ENCODE measurements at places on chromosomes 11 and 22. TPM values are rescaled to one million over a fixed set of nuclear protein-coding genes. Genes with fewer than 3 reads are reported as not detected.

DNA sequence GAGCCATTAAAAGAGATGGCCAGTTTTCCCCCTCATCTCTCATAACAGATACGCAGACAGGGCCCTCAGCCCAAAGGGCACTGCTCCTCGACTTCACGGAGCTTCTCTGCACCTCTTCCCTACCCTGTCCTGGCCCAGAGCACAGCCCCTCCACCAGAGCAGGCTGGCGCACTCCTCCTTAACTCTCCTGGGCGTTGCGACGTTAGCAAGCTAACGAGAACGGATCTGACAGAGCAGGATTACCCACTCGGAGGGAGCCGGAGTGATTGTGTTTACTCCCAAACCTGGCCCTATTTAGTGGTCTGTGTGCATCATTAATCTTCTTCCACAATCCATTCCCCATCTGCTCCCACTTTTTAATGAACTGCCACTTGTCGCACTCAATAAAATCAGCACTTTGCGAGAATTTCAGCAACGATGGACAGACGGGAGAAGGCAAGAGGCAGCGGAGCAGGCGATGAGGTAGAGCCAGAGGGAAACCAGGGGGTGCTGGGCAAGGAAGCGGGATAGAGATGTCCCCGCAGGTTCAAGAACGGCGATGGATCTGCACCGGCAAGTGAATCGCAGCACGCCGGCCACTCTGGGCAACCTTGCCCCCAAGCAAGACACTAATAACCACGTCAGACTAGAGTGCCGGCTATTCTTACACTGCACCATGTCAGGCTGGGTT lies 159.4 kb downstream of the BUD13 start:
- DNase-seq, result no peak

DNA sequence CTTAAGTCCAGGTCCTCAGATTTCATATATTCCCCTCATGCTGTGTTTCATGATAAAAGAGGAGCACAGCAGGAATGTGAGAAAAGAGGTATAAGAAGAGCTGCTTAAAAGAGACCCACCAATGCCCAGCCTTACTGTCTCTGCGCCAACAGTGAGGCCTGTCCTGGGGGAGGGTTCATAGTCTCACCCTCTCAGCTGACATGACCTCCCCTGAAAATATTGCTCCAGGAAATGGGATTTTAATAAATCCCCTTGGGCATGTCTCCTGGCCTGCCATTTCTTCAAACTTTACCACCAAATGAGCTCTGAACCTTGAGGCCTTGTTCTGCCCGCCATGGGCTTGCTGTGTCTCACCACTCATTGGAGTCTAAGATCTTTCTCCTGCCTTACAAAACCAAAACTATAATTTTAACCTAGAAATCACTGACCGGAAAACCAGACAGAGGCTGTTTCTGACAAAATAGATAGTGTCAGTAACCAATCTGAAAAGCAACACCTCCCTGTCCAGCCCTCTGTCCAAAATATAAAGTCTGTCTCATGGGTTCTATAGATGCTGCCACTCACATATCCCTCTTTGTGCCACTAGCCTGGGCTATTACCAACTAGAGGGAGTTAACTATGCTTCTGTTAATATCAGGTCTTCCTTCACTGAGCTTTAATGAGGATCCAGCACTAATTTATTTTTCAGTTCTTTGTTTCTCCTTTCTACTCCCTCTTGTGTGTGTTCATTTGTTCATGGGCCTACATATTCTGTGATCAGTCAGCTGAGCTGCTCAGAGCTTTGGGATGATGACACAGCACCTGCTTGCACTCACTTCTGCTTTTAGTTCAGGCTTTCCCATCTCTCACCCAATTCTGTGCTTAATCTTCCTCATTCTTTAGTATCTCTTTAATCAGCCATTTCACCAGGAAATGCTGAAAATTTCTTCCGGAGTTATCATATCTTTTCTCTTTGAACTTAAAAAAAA lies at the start of gene OR2AG2:
Gene OR2AG2, minus strand, starts transcription at position 51 of the 968 bp plus-strand sequence. CDS start 3,019 bp downstream, outside the sequence.
- DNase-seq, result no peak

The FOLR1 gene
- 3.6 TPM for total RNA-seq

The RAG1 gene
- total RNA-seq, result 3.2 TPM

The OR5T2 gene
- not detected for total RNA-seq

DNA sequence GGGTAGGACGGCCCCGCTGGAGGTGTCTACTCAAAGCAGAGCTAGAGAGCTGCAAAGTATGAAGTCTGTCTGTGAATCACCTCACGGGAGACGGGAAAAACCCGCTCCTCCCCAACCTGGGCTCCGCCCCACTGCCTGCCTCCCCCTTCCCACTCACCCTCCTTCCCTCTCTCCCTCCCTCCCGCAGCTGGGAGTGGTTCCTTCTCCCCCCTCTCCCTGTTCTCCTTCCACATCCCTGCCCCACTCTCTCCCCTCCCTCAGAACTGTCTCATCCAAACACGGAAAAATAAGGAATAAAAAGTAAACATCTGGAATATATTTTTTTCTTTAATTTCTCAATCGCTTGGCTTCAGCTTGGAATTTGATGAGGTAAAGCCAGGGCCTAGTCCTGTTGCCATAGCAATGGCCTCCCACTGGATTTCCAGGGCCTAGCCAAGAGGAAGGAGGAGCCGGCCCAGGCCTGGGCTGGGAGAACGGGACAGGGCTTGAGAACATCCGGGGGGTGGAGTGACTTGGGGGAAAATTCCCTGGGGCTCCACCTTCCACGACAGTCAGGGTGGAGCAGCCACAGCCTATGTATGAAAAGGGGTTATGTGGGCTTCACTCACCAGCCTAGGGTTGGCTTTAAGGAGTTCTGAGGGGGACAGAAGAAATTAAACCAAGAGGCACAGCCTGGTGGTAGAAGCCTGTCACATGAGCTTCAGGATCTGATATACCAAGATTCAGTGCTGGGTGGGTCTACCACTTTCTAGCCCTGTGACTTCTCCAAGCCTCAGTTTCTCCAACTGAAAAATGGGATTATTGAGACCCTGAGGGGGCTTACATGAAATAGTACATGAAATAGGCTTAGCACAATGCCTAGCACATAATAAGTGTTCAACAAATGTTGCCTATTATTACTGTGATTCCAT lies 2.2 kb downstream of the TNKS1BP1 start:
- DNase-seq, result peak; percentile 96

DNA sequence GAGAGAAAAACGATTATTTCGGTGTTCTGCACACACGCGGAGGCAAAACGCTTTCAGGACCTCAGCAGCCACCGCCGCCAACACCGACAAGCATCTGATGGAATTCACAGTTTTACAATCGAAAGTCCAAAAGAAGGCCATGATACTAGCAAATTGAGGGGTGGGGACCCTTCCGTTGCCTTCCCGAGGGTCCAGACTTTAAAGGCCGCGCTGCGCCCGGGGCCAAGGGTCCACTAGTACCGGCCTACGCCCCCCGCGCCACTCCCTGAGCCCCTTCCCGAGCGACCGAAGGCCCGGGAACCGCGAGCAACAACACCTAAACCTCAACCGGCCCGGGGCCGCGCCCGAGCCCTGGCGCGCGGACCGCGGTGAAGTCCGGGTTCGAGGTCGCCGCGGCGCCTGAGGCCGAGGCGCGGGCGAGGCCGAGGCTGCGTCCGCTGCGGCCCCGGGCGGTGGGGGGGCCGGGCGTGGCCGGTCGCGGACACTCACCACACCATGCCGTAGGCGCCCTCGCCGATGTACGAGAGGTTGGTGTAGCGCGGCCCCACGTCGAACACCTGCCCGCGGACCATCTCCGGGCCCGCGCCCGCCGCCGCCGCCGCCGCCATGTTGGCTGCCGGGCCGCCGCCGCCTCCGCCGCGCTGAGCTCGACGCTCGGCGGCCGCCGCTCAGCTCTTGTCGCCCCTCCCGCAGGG lies 465 bp downstream of the MAPK1 start:
- DNase-seq, result no peak
